ENCODE measurements at places on chromosomes 2 and 18. TPM values are rescaled to one million over a fixed set of nuclear protein-coding genes. Genes with fewer than 3 reads are reported as not detected.

GRCh38 chr2:86072271-86072858 lies 33.3 kb downstream of the POLR1A start:
- peak; percentile 62 for DNase-seq

GRCh38 chr2:11811036-11811654 lies 64.7 kb downstream of the LPIN1 start:
- DNase-seq: peak; percentile 47

GRCh38 chr18:41940506-41941215 lies 14.4 kb upstream of the PIK3C3 start:
- no peak for DNase-seq

- DNase-seq: no peak
These were observed 26.2 kb upstream of the EVA1A start for GRCh38 chr2:75586971-75587370.

GRCh38 chr2:55073000-55073983 lies 23.0 kb upstream of the RTN4 start:
- no peak for DNase-seq

DNA sequence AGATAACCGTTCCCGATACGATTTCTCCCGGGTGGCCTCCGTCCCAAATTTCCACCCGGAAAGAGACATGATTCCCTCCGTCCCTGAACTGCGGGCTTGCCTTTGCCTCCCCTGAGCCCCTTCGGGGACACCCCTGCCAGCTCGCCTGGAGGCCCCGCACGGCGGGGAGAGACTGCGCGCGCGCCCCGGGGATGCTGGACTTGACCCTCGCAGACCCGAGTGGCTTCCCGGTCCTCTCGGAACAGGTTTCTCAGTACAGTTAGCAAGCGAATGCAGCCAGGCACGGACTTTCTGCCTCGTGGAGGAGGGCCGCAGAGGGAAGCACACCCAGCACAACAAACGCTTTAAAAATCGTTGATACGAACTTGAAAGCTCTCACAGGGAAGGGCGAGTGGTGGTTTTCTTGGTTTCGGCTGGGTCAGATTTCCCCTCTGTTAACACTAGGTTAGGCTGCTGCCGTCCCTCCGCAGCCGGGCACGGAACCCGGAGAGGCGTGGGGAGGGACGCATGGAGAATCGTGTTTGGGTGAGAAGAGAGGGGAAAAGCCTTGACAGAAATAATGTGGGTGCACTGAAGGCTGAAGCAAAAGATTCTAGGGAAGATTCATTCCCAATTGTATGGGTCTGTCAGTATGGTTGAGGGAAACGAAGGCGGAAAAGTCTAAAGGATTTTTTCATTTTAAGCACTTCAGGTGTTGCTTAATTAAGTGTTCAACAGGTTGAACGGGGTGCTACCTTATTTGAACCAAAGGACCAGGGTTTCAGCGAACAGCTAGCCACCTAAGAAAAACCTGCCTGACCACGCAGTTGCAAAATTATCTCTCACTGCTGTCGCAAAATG lies 916 bp downstream of the TNFRSF11A start:
- DNase-seq: no peak

- no peak for DNase-seq
These were observed 280.1 kb downstream of the PTH2R start for GRCh38 chr2:208686665-208687064.

GRCh38 chr18:44961288-44961995 lies 280.8 kb downstream of the SETBP1 start:
- no peak for DNase-seq

DNA sequence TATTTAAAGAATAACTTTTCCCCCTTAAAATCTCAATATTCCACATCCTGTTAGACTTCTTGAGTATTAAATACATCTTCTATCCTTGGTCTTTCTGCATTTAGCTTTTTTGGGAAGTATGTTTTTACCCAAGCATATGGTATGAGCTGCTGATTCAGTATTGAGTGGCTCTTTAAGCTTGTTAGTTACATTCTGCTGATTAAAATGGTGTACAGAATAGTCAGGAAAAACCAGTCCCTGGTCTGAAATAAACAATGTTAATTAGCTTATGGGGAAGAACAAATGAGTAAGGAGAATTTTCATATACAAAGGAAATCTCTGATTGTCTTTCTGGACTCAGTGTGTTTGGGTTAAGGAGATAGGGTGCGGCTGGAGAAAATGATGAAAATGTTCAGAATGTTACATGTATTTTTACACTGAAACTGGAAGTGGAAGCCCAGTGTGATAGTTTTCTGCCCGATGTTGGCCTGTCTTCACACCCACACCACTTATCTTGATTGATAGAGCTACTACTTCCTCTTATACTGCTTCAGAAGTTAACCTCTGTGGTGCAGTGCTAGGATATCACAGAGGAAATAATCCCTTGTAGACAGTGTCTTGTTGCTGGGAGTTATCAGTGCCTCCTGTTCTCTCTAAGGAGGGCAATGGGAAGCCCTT lies 84.0 kb downstream of the MSH2 start:
- DNase-seq: no peak

- no peak for DNase-seq
These were observed 75.9 kb downstream of the SH3BP4 start for GRCh38 chr2:235027558-235028214.

DNA sequence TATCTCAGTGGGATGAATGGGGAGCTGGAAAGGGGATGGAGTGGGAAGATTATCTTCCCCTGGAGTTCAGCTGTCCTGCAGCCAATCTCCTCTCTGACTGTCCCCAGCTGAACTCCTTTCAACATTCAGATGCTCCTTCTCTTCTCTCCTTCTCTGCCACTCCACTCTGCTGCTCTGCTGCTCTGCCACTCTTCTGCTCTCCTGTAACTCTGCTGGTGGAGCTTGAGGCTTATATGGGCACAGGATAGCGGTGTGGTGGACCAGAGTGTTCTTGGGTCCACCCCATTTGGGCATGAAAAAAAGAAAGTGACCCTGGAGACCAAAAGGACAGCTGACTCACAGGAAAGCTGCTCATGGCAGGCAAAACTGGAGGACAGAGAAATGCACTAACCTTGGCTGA lies 26.6 kb downstream of the FAHD2B start:
- no peak for DNase-seq

GRCh38 chr2:48529194-48529593 lies 760 bp upstream of the STON1 start:
- DNase-seq: no peak

- no peak for DNase-seq
These were observed 299.0 kb upstream of the FBXO11 start for GRCh38 chr2:48205137-48205798.

- peak; percentile 82 for DNase-seq
These were observed 111.6 kb downstream of the AGAP1 start for GRCh38 chr2:235605312-235606003.

DNA sequence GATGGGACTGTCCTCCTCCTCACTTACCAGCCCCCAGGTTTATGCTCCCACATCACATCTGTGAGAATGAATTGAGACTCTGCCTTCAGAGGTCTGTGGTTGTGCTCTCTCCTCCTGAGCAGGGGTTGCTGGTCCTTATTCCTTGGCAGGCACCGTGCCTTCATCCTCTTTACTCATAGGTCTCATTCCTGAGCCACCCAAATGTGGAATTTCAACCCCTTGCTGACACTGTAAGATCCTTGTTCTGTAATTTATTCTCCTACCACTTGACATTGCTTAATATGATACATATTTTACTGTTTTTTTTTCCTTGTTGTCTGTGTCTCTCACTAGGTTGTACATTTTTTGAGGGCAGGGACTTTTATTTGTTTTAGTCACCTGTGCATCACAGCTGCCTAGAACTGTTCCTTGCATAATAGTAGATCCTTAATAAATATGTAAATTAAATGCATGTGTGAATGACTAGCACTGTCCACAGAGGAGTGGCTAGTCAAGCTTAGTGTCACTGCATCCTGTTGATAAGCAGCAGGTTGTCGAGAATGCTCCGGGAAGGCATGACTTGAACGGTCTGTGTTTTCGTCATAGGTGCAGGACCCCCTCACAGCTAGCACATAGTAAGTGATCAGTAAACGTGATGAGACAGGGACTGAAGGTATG lies 180.6 kb downstream of the ZNF407 start:
- no peak for DNase-seq

GRCh38 chr2:8837795-8838140 lies 355 bp upstream of the KIDINS220 start:
- no peak for DNase-seq

DNA sequence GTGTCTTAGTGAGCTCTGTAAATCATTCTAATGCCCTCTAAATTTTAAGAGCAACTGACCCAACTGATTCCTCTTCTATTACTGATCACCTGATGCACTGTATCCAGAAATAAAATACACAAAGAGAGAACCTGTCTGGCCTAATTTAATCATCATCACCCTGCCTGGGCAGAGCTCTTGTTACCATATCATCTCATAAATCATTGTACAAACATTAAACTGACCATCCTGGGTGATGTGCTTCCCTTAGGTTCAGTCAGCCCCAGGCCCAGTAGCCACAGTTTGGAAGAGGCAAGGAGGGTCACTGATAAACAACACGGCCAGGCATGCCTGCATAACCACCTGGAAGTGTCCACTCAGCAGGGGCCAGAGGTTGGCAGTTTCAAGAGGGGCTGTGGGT lies 22.7 kb upstream of the ACMSD start:
- no peak for DNase-seq

GRCh38 chr18:67776929-67777328 lies 260.4 kb upstream of the DSEL start:
- no peak for DNase-seq

DNA sequence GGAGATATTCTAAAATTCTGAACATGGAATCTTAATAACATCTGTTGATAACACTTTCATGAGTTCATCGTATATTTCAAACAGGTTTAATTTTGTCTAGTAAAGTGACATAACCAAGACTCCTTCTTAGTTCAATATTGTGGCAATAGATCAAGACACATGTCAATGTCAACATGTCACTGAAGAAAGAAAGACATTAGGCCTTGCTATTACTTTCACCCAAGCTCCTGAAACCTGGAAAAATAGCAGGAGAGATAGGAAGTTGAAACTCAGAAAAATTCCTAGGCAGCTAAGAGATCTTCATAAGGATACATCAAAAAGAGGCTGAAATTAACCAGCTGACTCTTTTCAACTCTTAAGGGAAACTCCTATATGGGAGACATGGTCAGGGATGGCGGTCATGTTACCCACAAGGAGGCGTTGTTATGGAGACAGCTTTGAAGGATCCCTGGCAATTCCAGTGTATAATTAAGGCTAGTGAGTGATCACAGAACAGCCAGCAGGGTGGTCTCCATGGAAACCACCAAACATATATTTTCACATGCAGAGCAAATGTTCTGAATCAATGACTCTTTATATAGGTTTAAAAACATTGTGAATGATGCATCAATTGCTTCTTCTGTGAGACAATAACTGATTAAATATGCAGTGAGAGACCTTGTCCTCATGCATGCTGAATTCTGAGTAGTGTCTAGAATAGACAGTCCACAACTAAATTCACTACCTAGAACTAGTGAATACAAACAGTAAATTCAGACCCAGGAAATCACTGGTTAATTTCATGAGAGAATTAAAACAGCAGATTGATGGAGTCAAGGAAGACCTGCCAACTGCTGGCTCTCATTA lies 115.3 kb upstream of the RIOK3 start:
- DNase-seq: no peak

GRCh38 chr2:8535821-8536685 lies 145.8 kb upstream of the ID2 start:
- DNase-seq: peak; percentile 32

GRCh38 chr2:164625378-164625971 lies 4.2 kb upstream of the GRB14 start:
- DNase-seq: no peak

GRCh38 chr2:200533754-200534153 lies 7.7 kb downstream of the SGO2 start:
- DNase-seq: no peak

- no peak for DNase-seq
These were observed 64.7 kb downstream of the PTPN2 start for GRCh38 chr18:12819322-12819721.

GRCh38 chr2:232349946-232350635 lies 28.5 kb upstream of the ALPP start:
- DNase-seq: no peak

- no peak for DNase-seq
These were observed 310.6 kb downstream of the GBX2 start for GRCh38 chr2:235857598-235857997.

GRCh38 chr2:61549546-61549945 lies 11.4 kb upstream of the XPO1 start:
- no peak for DNase-seq

DNA sequence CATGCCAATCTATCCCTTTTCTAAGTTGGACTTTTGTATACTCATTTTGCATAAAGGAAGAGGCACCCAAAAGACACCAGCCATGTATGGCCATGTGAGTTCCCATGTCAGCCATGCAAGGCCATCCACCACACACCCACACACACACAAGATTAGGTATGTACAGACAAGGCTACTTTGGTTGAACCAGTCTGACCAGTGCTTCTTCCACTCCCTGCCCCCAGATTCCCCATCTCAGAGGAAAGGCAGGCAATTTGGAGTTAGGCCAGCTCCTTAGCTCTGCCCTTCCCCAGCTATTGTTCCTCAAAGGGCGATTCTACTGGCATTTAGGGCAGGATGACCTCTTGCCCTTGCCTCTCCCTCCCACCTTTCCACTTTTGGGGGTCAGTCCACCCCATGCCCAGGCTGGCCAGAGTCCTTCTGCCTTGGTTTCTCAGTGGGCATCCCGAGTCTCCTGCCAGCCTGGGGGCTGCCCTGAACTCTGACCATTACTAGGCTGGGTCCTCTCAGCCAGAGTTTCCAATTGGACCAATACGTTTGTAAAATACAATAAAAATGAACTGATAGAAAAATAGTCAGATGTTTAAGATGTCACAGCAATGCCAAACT lies 101.1 kb downstream of the ZBTB7C start:
- no peak for DNase-seq

DNA sequence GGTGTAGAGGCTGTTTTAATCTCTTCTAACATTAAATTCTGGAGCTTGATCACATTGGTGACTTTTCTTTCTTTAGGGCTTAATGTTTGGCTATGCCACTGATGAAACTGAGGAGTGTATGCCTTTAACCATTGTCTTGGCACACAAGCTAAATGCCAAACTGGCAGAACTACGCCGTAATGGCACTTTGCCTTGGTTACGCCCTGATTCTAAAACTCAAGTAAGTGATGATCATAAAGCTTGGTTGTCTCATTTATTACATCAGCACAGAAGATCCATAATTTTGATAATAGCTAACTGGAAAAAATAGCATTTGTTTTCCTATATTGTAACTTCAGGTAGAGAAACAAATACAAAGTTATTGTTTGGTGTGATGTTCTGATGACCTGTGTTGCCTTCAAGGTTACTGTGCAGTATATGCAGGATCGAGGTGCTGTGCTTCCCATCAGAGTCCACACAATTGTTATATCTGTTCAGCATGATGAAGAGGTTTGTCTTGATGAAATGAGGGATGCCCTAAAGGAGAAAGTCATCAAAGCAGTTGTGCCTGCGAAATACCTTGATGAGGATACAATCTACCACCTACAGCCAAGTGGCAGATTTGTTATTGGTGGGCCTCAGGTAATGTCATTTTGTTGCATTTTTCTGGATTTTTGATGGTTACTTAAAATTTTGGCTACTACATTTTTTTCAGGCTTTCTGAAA lies 2.9 kb downstream of the MAT2A start:
- DNase-seq: no peak

Gene HOXD10
- not detected for total RNA-seq

Gene TDRD15
- not detected for total RNA-seq

Gene ASB18
- total RNA-seq: 14.1 TPM

Gene RUFY4
- total RNA-seq: not detected

Gene PLEKHH2
- total RNA-seq: 1.5 TPM

Gene UGT1A3
- total RNA-seq: not detected

Gene COLEC12
- total RNA-seq: 10.3 TPM

Gene PIEZO2
- total RNA-seq: 4.9 TPM

Gene MOGAT1
- 0.90 TPM for total RNA-seq

Gene SPAG16
- 22.4 TPM for total RNA-seq

Gene CNGA3
- total RNA-seq: not detected

Gene C2orf76
- 4.9 TPM for total RNA-seq

Gene RIT2
- not detected for total RNA-seq

Gene GLB1L
- total RNA-seq: 1.6 TPM
